Natural killer cell (primary cell): ENCODE measurements at places on chromosomes 7 and 10.

DNA sequence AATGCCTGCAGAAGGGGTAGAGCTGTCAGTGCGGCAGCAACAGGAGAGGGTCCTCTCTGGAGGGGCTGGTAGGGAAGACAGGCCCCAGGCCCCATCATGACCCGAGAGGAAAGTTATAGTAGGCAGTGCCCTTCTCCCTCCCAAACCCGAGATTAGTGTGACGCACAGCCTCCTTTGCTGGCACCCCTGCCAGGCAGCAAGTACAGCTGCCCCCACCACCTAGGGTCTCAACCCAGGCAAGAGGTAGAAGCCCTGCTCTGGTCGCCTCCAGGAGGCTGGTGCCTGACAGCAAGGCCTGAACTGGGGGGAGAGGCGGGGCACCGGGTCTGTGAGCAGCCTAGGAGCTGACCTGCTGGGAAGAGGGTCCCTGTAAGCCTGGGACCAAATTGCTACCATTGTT, 15.5 kb downstream of the LOXL4 start:
- H3K4me1 ChIP-seq, result peaks cover 16% of the 10 kb centered on the region
- H3K27ac ChIP-seq, result no peak overlapping the region
- H3K4me3 ChIP-seq, result no peak overlapping the region
- DNase-seq, result no peak
- peaks cover 17% of the 10 kb centered on the region for H3K36me3 ChIP-seq

DNA sequence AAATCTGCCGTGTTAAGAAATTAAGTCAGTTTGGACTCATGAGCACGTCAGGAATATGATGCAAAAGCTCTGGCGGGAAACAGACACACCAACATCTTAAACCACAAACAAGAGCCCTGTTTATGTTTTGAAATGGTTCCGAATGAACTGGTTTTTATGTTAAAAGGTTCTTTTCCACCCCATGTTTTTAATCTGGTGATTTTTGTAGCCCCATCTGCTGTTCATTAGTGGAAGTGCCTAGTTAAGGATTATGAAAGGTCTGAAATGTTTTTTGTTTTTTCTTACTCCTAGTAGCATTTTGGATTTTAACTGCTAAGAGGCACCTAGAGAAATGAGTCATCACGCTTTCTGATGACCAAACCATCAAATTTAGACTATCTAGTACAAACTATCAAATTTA, 404.1 kb upstream of the MKI67 start:
- H3K4me1 ChIP-seq, result no peaks in the 10 kb centered on the region
- H3K4me3 ChIP-seq, result no peak overlapping the region
- peaks cover 2% of the 10 kb centered on the region for H3K27me3 ChIP-seq
- H3K36me3 ChIP-seq, result no peaks in the 10 kb centered on the region
- no peak for DNase-seq

GRCh38 chr7:37357637-37357996, 91.0 kb downstream of the ELMO1 start:
- no peak overlapping the region for H3K27ac ChIP-seq
- no peak for DNase-seq
- no peaks in the 10 kb centered on the region for H3K27me3 ChIP-seq
- H3K4me1 ChIP-seq, result peaks cover 25% of the 10 kb centered on the region

DNA sequence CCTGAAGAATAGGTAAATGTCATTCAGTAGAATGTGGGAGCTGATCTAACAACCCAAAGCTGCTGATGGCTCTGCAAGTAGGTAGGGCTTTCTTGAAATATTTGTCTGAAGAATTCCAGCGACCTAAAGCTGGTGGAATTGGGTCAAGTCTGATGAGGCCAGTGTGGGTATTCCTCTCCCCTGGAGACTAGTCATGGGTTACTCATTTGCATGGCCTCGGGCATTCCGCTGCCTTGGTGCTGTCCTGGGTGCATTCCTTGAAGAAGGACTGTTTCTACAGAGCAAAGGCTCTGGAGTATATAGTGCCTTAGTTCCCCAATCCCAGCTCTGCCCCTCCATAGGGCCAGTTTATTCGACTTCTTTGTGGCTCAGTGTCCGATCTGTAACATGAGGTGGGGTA, 19.2 kb downstream of the PDK4 start:
- no peaks in the 10 kb centered on the region for H3K27me3 ChIP-seq
- no peak for DNase-seq
- no peaks in the 10 kb centered on the region for H3K4me1 ChIP-seq
